ENCODE measurements at places on chromosomes 5 and 9. TPM values are rescaled to one million over a fixed set of nuclear protein-coding genes. Genes with fewer than 3 reads are reported as not detected.

DNA sequence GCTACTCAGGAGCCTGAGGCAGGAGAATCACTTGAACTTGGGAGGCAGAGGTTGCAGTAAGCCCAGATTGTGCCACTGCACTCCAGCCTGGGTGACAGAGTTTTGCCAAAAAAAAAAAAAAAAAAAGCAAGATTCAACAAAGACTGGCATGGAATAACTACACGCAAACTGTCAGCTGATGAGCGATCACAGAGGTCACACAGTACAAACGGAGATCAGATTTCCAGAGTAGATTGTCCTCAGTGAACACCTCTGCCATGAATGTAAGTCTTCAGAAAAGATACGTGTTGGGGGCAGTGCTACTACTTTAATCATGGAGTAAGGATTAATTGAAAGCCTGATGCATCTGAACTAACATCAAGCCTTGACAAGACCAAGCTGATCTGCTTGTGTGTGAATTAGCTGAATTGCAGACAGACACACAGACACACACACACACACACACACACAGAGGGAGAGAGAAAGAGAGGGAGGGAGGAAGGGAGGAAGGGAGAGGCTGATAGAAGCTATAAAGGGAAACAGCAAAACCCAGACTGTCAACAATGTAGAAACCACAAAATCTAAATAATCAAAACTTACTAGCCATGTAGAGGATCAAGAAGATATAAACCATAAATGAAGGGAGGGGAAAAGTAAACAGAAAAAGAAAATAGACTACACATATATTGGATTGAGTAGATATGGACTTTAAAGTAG lies 222.9 kb upstream of the ZNF462 start:
- no peak for DNase-seq
- H3K27ac ChIP-seq: no peak overlapping the region
- H3K36me3 ChIP-seq: no peaks in the 10 kb centered on the region
- no peaks in the 10 kb centered on the region for H3K27me3 ChIP-seq
- H3K4me1 ChIP-seq: no peaks in the 10 kb centered on the region

The FCN2 gene
- total RNA-seq: not detected

The SLC6A19 gene
- total RNA-seq: not detected

GRCh38 chr5:122947772-122948171 lies 88.8 kb downstream of the PPIC start:
- H3K36me3 ChIP-seq: no peaks in the 10 kb centered on the region
- no peak for DNase-seq
- no peaks in the 10 kb centered on the region for H3K4me1 ChIP-seq
- no peak overlapping the region for H3K27ac ChIP-seq

The EQTN gene
- total RNA-seq: not detected

GRCh38 chr9:119794836-119795235 lies 425.6 kb upstream of the BRINP1 start:
- H3K4me1 ChIP-seq: no peaks in the 10 kb centered on the region
- no peak for DNase-seq
- H3K36me3 ChIP-seq: no peaks in the 10 kb centered on the region
- H3K27ac ChIP-seq: no peak overlapping the region

The CYLC2 gene
- total RNA-seq: not detected

DNA sequence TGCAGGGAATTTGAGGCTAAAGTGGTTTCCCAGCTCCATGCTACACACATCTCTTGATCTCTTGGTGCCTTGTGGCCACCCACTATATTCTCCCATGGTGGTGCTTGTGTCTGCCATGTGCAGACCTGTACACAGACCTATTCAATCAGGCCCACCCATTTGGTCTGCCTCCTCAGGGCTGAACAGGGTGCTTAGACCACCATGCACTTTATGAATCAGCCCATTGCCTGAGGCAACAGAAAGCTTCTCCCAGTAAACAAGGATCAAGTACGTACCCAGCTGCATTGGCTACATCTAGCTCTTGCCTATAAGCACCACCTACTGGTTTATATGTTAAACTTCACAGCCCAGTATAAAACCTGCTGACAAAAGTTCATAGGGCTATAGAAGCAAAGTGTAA lies 664.3 kb upstream of the EDIL3 start:
- no peak overlapping the region for H3K4me3 ChIP-seq
- no peak for DNase-seq
- no peaks in the 10 kb centered on the region for H3K4me1 ChIP-seq
- H3K27ac ChIP-seq: no peak overlapping the region

- no peak overlapping the region for H3K27ac ChIP-seq
- peaks cover 82% of the 10 kb centered on the region for H3K4me1 ChIP-seq
- no peaks in the 10 kb centered on the region for H3K36me3 ChIP-seq
- no peaks in the 10 kb centered on the region for H3K27me3 ChIP-seq
Measured at GRCh38 chr5:181255836-181256578, 4.9 kb downstream of the TRIM52 start.

- peaks cover 19% of the 10 kb centered on the region for H3K4me1 ChIP-seq
- H3K27me3 ChIP-seq: no peaks in the 10 kb centered on the region
- H3K4me3 ChIP-seq: no peak overlapping the region
- no peak overlapping the region for H3K27ac ChIP-seq
- DNase-seq: no peak
Measured at GRCh38 chr9:13718539-13718938, 439.0 kb upstream of the MPDZ start.

- no peaks in the 10 kb centered on the region for H3K4me1 ChIP-seq
- no peak overlapping the region for H3K4me3 ChIP-seq
- H3K36me3 ChIP-seq: no peaks in the 10 kb centered on the region
- no peak for DNase-seq
Measured at GRCh38 chr9:116928289-116928688, 241.2 kb downstream of the TRIM32 start.

The ARL14EPL gene
- total RNA-seq: not detected

GRCh38 chr5:97208714-97209113 lies 25.7 kb upstream of the RIOK2 start:
- H3K27ac ChIP-seq: no peak overlapping the region
- no peak overlapping the region for H3K4me3 ChIP-seq
- no peaks in the 10 kb centered on the region for H3K36me3 ChIP-seq
- DNase-seq: no peak
- H3K4me1 ChIP-seq: no peaks in the 10 kb centered on the region
- H3K27me3 ChIP-seq: no peaks in the 10 kb centered on the region

DNA sequence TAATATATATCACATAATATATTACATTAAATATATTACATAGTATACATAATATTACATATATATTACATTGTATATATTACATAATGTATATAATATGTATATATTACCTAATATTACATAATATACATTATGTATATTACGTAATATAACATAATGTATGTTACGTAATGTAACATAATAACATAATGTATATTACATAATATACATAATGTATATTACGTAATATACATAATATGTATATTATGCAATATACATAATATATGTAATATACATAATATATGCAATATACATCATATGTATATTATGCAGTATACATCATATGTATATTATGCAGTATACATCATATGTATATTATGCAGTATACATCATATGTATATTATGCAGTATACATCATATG lies 19.1 kb downstream of the CYLC2 start:
- no peak overlapping the region for H3K27ac ChIP-seq
- no peaks in the 10 kb centered on the region for H3K27me3 ChIP-seq
- DNase-seq: no peak
- H3K36me3 ChIP-seq: no peaks in the 10 kb centered on the region
- H3K4me3 ChIP-seq: no peak overlapping the region

The ZNF300 gene
- 0.07 TPM for total RNA-seq

DNA sequence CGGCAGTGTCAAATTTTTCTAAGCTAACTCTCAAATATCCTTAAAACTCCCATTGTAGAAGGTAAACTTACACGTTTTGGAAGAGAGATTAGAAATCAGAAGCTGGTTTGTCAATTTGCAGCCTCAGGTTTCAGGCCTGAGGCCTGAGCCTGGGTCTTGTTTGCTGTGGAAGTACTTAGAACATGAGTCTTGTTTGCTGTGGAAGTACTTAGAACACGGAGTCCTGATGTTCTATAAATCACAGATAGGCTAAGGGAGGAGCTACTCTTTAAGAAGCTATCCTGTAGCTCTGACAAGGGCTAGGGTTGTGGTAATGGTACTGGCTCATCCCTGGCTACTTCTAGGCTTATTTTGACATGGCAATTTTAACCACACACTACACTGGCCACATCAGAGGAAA lies 97.8 kb downstream of the FBXW11 start:
- no peak for DNase-seq
- no peaks in the 10 kb centered on the region for H3K36me3 ChIP-seq
- H3K4me1 ChIP-seq: peaks cover 6% of the 10 kb centered on the region
- H3K27me3 ChIP-seq: no peaks in the 10 kb centered on the region
- H3K27ac ChIP-seq: no peak overlapping the region

- no peaks in the 10 kb centered on the region for H3K27me3 ChIP-seq
- no peaks in the 10 kb centered on the region for H3K36me3 ChIP-seq
- H3K4me3 ChIP-seq: no peak overlapping the region
- DNase-seq: no peak
- H3K27ac ChIP-seq: no peak overlapping the region
- no peaks in the 10 kb centered on the region for H3K4me1 ChIP-seq
Measured at GRCh38 chr5:38706376-38706775, 139.4 kb upstream of the OSMR start.

- H3K4me1 ChIP-seq: no peaks in the 10 kb centered on the region
- H3K4me3 ChIP-seq: no peak overlapping the region
- H3K36me3 ChIP-seq: no peaks in the 10 kb centered on the region
- H3K27me3 ChIP-seq: no peaks in the 10 kb centered on the region
Measured at GRCh38 chr5:9927521-9927997, 297.4 kb upstream of the TAS2R1 start.

DNA sequence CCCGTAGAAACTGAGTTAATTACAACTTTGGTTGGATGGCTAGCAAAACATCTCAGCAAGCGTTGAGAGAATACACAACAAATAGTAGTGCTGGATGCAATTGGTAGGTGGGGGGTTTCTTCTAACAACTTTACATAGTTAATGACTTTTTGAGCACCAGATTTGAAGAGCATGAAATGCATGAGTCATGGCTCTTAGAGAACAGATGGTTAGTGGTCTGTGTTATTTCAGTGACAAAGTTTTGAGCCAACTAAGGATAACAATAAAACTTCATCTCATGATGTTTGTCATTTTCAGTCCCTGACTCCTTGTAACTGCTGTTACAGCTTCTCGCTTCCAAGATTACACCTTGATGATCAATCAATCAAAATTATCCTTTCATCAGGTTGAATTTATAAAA lies 399.0 kb upstream of the BRINP1 start:
- DNase-seq: no peak
- no peaks in the 10 kb centered on the region for H3K4me1 ChIP-seq
- no peak overlapping the region for H3K27ac ChIP-seq
- H3K36me3 ChIP-seq: no peaks in the 10 kb centered on the region
- H3K4me3 ChIP-seq: no peak overlapping the region
- H3K27me3 ChIP-seq: no peaks in the 10 kb centered on the region

The SLC6A3 gene
- not detected for total RNA-seq

The BASP1 gene
- total RNA-seq: 0.82 TPM

The FOXD4L5 gene
- not detected for total RNA-seq

The MTX3 gene
- total RNA-seq: 8.2 TPM

DNA sequence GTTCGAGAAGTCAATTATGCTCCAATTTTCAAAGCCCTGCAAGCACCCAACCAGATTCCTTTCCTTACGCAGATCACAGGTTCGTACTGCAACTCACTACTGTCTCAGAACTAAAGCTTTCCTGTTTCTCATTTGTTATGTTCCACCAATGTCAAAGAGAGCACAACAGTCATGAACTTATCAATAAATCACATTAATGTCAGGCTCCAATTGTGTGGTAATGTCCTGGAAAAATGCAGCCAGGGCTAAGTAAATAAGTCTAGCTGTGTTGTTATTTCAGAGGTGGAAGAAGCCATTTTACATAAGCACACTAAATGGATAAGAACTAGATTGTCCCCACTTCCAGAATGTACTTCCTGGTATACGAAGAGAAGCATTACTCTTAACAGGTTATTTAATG lies 488.6 kb upstream of the PTGER4 start:
- no peak overlapping the region for H3K4me3 ChIP-seq
- H3K27me3 ChIP-seq: no peaks in the 10 kb centered on the region
- H3K36me3 ChIP-seq: no peaks in the 10 kb centered on the region
- H3K27ac ChIP-seq: no peak overlapping the region

The OGN gene
- 3.1 TPM for total RNA-seq

The PPP1R2B gene
- not detected for total RNA-seq

The GADD45G gene
- total RNA-seq: 121 TPM

The RASGEF1C gene
- total RNA-seq: not detected

The PROB1 gene
- 81.4 TPM for total RNA-seq

DNA sequence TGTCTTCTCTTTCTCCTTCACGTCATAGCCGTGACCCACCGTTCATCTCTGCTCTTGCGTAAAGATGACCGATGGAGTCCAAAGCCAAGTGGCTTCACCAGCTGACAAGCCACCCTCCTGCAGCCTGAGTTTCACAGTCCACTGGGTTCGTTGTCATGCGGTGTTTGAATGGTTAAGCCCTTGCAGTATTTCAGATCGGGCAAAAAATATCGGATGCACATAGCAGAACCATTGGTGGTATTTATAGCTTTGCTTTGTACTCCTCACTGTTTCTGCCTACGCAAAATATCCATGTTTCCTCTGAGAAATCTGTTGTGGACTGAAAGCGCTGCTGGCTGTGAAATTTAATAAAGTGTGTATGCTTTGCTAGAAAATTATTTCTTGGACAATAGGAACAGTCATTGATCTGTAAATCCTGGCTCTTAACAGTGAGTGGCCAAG lies 34.5 kb upstream of the NCS1 start:
- DNase-seq: no peak
- no peak overlapping the region for H3K27ac ChIP-seq
- no peaks in the 10 kb centered on the region for H3K36me3 ChIP-seq
- no peaks in the 10 kb centered on the region for H3K27me3 ChIP-seq

- H3K36me3 ChIP-seq: no peaks in the 10 kb centered on the region
- peaks cover 93% of the 10 kb centered on the region for H3K4me1 ChIP-seq
- peak overlapping the region; percentile 100 for H3K27ac ChIP-seq
Measured at GRCh38 chr9:134379831-134380365, 53.6 kb downstream of the RXRA start.

The COL23A1 gene
- total RNA-seq: 1.1 TPM

- H3K4me1 ChIP-seq: no peaks in the 10 kb centered on the region
- H3K27me3 ChIP-seq: no peaks in the 10 kb centered on the region
- DNase-seq: no peak
- H3K4me3 ChIP-seq: no peak overlapping the region
- no peak overlapping the region for H3K27ac ChIP-seq
Measured at GRCh38 chr5:123007182-123007581, 29.3 kb downstream of the PPIC start.

The GNA14 gene
- total RNA-seq: 0.22 TPM

The TMEM174 gene
- total RNA-seq: not detected

The ERAP2 gene
- 2.8 TPM for total RNA-seq

DNA sequence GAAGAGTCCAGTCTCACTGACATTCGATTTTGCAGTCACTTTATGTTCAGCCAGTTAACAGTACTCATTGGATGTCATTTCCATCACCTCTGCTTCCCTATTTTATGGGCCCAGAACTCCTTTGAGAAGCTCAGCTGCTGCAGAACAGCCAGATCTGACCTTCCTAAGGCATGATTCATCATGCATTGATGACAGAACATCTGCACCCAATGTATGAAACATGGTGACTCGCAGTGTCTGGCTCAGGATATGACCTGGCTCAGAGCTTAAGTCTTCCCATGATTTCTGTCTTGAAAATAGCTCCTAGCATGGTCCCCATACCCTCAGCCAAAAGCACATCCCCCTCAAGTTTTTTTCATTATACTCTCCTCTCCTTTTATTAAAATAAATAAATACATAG lies 92.6 kb upstream of the TRIM32 start:
- no peaks in the 10 kb centered on the region for H3K36me3 ChIP-seq
- DNase-seq: peak; percentile 20
- H3K4me3 ChIP-seq: no peak overlapping the region
- H3K27me3 ChIP-seq: no peaks in the 10 kb centered on the region
- no peak overlapping the region for H3K27ac ChIP-seq

- H3K27me3 ChIP-seq: no peaks in the 10 kb centered on the region
- peak overlapping the region; percentile 57 for H3K27ac ChIP-seq
- H3K4me1 ChIP-seq: peaks cover 10% of the 10 kb centered on the region
- H3K36me3 ChIP-seq: no peaks in the 10 kb centered on the region
- H3K4me3 ChIP-seq: no peak overlapping the region
- DNase-seq: no peak
Measured at GRCh38 chr5:43623048-43623680, 20.2 kb downstream of the NNT start.

Data from gastrocnemius medialis (tissue), 4 donors.